ENCODE measurements at places on chromosomes 11 and 22.

- no peak for DNase-seq
Measured at GRCh38 chr11:128208329-128209137, 378.8 kb downstream of the ETS1 start.

GRCh38 chr11:88359114-88359513, 21.6 kb upstream of the CTSC start:
- DNase-seq = no peak

DNA sequence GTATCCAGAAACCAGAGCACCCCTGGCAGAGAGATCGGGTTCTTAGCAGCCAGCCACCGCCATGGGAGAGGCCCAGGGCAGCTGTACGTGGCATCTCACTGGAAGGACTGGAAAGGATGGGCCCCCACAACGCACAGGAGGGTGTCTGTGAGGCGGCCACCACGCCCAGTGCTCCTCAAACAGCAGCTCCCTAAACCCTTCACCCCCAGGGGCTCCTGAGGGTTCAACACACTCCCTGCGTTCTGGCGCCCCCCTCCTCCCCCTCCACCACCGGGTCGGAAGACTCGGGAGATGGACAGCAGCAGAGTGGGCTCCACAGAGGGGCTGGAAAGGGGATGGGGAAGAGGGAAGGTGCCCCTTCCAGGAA, 1.1 kb downstream of the MAPK12 start:
- no peak for DNase-seq

GRCh38 chr11:17718510-17718962, 835 bp upstream of the MYOD1 start:
- no peak for DNase-seq

All from HEK293T (cell line).